ENCODE measurements at places on chromosomes 2 and 18. TPM values are rescaled to one million over a fixed set of nuclear protein-coding genes. Genes with fewer than 3 reads are reported as not detected.

ICA1L gene
- total RNA-seq = 4.7 TPM

- DNase-seq = no peak
- H3K4me3 ChIP-seq = no peak overlapping the region
- H3K4me1 ChIP-seq = peaks cover 22% of the 10 kb centered on the region
- no peaks in the 10 kb centered on the region for H3K36me3 ChIP-seq
- H3K27me3 ChIP-seq = no peaks in the 10 kb centered on the region
These were observed 287.9 kb downstream of the LPIN1 start for GRCh38 chr2:12034382-12034781.

DNA sequence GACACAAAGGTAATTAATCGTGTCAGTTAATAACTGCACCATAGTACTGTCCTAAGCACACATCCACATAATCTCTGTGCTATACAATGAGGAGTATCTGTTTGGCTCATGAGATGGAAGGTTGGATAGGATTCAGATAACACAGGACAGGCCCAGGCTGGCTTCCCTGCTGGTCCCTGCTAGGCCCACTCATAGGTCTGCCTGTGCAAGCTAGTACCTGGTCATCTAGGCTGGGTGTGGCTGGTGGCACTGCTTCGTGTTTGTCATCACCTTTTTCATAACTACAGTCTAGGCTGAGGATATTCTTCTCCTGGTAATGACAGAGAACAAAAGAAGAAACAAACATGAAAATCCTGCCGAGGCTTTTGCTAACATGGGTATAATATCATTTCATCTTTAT, 392.8 kb downstream of the TRIB2 start:
- H3K4me1 ChIP-seq = no peaks in the 10 kb centered on the region
- no peak overlapping the region for H3K4me3 ChIP-seq
- H3K27me3 ChIP-seq = no peaks in the 10 kb centered on the region
- no peaks in the 10 kb centered on the region for H3K36me3 ChIP-seq
- no peak for DNase-seq

- H3K27ac ChIP-seq = no peak overlapping the region
- H3K4me3 ChIP-seq = no peak overlapping the region
- no peaks in the 10 kb centered on the region for H3K4me1 ChIP-seq
- H3K27me3 ChIP-seq = no peaks in the 10 kb centered on the region
These were observed 63.8 kb downstream of the PDE11A start for GRCh38 chr2:178008636-178009289.

DNA sequence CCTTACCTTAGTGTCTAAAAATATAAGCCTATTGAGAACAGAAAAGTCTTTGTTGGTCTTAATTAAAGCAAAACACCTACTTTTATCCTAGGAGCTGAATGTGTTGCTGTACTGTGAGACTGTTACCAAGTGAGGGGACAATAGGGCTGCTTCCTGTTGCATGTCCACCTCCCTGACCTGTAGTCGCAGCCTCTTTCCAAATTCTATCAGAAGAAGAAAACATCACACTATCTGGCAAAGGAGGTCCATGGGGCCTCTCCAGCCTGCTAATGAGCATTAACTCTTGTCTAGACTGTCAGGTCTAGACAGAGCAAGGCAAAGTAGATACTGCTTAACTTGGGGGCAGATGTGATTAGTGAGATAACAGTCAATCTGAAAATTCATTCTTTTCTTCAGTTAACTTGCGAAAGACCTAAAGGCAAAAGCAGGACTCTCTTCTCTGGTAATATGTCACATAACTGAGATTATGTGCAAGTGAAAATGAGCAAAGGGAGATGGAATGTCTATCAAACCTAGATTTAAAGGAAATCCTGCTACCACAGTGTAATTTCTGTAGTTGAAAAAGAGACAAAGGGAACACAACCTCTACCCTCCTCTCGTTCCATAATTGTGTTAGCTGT, 66.9 kb downstream of the CDH20 start:
- DNase-seq = no peak
- no peak overlapping the region for H3K4me3 ChIP-seq
- H3K36me3 ChIP-seq = no peaks in the 10 kb centered on the region
- H3K4me1 ChIP-seq = no peaks in the 10 kb centered on the region

GRCh38 chr18:31045599-31045998, 3.1 kb upstream of the DSC3 start:
- no peaks in the 10 kb centered on the region for H3K4me1 ChIP-seq
- H3K27me3 ChIP-seq = no peaks in the 10 kb centered on the region
- H3K36me3 ChIP-seq = no peaks in the 10 kb centered on the region
- no peak for DNase-seq
- H3K4me3 ChIP-seq = no peak overlapping the region
- H3K27ac ChIP-seq = no peak overlapping the region

DNA sequence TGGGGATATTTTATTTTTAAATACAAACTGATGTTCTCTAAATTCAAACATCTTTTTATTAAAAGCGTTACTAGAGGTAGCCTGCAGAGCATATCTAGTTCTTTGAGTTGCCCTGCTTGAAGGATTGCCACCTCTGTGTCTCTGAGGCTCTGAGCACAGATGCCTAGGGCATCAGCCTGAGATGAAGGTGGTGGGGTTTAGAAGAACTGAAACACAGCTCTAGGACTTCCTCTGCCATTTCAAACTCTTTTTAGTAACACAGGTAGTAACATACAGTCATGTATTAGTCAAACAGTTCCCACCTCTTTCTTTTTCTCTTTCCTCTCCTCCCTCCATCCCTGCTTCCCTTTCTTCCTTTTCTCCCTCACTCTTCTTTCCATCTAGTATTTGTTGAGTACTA, 57.6 kb downstream of the TTC21B start:
- H3K36me3 ChIP-seq = peaks cover 26% of the 10 kb centered on the region
- no peak overlapping the region for H3K4me3 ChIP-seq
- no peaks in the 10 kb centered on the region for H3K27me3 ChIP-seq
- DNase-seq = no peak
- H3K27ac ChIP-seq = no peak overlapping the region

GRCh38 chr18:25189391-25190185, 162.4 kb downstream of the ZNF521 start:
- H3K4me3 ChIP-seq = no peak overlapping the region
- no peak overlapping the region for H3K27ac ChIP-seq
- no peaks in the 10 kb centered on the region for H3K27me3 ChIP-seq
- H3K4me1 ChIP-seq = no peaks in the 10 kb centered on the region
- no peak for DNase-seq

DNA sequence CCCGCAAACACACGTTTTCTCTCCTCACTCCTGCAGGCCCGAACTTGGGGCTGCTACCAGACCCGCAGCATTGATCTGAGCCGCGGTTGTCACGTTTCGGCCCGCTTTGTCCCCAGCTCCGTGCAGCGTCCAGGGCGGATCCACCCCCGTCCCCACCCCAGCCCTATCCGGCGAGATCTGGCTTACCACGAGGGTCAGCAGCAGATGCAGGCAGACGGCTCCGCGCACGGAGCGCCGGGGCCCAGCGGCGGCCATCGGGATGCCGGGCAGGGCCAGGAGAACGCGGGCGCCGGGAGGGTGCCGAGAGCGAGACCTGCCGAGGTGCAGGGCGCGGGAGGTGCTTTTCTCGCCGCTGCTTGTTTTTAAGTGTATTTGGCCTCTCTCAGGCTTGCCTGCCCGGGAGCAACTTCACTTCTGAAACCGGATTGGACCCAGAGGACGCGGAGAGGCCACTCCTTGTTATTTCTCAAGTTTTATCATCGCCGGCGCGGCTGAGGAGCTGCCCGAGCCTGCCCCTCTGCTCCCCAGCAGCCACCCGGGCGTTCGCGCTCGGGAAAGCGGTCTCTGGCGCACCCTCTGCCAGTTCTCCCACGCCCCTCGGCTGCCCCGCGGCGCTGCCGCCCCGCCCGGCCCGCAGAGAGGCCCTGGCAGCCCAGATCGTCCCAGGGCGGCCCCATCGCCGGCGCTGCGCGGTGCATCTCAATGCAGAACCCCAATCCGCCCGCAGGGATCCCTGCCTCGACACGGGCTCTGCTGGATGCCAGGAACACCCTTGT, at the start of gene DSC3:
Gene DSC3, minus strand, starts transcription at position 337 of the 776 bp plus-strand sequence. Its CDS starts 82 bp downstream, at position 255.
- no peak within 1 kb of the TSS for H3K4me3 ChIP-seq
- DNase-seq = no peak
- H3K4me1 ChIP-seq = no peaks in the 10 kb centered on the region

C2orf72 gene
- not detected for total RNA-seq

ANKRD62 gene
- total RNA-seq = not detected

BMP10 gene
- total RNA-seq = not detected

DNA sequence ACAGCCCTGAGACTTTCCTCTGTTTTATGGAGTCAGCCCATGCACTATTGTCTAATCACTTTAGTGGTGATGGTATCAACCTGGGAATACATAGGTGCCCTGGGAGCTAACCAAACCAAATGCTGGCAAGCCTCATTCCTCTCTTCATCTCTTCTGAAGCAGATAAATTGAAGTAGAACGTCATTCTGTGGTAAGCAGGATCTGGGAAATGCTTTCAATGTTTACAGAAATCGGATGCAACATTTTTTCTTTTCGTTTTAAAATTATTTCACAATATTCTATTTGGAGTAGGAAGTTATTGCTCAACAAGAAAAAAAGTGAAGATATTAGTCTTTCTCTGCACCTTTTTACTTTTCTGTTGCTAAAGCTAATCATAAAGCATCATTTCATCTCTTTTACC, 114.2 kb downstream of the RBMS1 start:
- peaks cover 63% of the 10 kb centered on the region for H3K4me1 ChIP-seq
- DNase-seq = no peak
- H3K4me3 ChIP-seq = no peak overlapping the region
- H3K36me3 ChIP-seq = no peaks in the 10 kb centered on the region
- no peak overlapping the region for H3K27ac ChIP-seq
- no peaks in the 10 kb centered on the region for H3K27me3 ChIP-seq

DNA sequence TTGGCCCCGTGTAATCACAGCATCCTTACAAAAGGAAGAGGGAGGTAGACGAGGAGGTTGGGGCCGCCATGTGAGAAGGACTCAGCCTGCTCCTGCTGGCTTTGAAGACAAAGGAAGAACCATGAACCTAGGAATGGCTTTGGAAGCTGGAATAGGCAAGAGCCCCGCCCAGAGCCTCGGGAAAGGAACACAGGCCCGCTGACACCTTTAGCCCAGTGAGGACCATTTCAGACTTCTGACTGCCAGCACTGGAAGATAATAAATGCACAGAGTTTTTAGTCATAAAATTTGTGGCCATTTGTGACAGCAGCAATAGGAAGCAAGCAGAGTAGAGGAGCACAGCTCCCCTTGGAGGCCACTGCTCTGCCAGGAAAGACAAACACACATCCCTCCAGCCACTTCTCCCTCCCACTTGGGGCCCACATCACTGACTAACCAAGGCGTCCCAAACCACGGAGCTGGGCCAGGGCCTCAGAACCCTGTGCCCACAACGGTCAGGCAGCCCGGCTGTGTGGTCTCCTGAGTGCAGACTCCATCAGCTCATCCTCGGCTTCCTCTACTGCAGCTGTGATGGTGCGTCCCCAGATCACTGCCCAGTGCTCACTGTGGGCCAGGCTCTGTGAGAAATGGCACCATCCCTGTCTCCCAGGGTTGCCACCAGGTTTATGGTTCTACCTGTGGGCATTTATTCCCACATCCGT, 39.7 kb downstream of the TFCP2L1 start:
- DNase-seq = no peak
- no peaks in the 10 kb centered on the region for H3K4me1 ChIP-seq
- H3K4me3 ChIP-seq = no peak overlapping the region
- H3K27me3 ChIP-seq = no peaks in the 10 kb centered on the region
- no peaks in the 10 kb centered on the region for H3K36me3 ChIP-seq

GRCh38 chr2:153963256-153963655, 91.5 kb downstream of the GALNT13 start:
- no peak for DNase-seq
- no peaks in the 10 kb centered on the region for H3K36me3 ChIP-seq
- H3K4me3 ChIP-seq = no peak overlapping the region

IFIH1 gene
- total RNA-seq = 16.8 TPM

DNA sequence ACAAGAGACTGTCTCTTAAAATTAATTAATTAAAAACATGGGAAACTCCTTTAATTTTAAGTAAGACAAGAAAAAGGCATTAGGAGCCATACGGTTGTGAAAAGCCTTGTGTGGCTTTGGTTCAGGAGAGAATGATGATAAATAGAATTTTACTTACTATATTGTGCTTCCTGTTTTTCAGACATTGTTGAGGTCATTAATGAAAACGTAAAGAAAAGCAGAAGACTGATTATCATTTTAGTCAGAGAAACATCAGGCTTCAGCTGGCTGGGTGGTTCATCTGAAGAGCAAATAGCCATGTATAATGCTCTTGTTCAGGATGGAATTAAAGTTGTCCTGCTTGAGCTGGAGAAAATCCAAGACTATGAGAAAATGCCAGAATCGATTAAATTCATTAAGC, 10.7 kb upstream of the IL1RL2 start:
- H3K27ac ChIP-seq = no peak overlapping the region
- no peaks in the 10 kb centered on the region for H3K4me1 ChIP-seq
- DNase-seq = no peak
- no peaks in the 10 kb centered on the region for H3K36me3 ChIP-seq

GRCh38 chr2:43872151-43872550, 33.4 kb downstream of the ABCG8 start:
- H3K27me3 ChIP-seq = peaks cover 6% of the 10 kb centered on the region
- H3K36me3 ChIP-seq = no peaks in the 10 kb centered on the region
- no peak for DNase-seq

DNA sequence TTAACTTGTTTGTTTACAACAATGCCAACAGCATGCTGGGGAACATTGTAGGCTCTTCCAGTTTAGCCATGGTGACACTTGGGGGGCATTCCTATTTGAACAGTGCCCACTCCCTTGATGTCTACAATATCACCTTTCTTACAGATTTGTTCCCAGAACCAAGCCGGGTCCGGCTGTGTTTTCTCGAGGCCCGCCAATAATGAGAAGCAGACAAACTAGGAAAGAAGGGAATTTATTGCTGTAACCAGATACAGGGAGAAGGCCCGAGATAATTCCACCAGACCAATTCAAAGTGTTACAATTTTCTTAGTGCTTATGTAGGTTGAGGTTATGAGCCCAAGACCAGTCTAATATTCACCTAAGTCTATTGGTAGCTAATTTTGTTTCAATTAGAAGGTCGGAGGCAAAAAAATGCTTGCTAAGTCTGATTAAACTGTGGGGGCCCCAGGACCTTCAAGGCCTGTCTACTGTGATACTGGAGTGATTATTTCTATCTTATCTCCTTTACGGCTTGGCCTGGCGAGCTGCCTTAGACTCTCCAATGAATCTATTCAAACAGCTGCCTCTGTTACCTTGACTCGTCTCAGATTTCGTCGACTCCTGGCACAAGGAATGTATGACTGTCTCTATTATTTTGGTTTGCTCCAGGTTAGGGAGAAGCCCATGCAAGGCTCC, 59.1 kb upstream of the PSME4 start:
- H3K27me3 ChIP-seq = no peaks in the 10 kb centered on the region
- H3K36me3 ChIP-seq = no peaks in the 10 kb centered on the region
- no peak overlapping the region for H3K27ac ChIP-seq

- no peak overlapping the region for H3K27ac ChIP-seq
- H3K36me3 ChIP-seq = no peaks in the 10 kb centered on the region
- DNase-seq = no peak
These were observed 22.7 kb upstream of the TFPI start for GRCh38 chr2:187576906-187577305.

AGXT gene
- total RNA-seq = not detected

- H3K27ac ChIP-seq = no peak overlapping the region
- no peaks in the 10 kb centered on the region for H3K36me3 ChIP-seq
- no peak overlapping the region for H3K4me3 ChIP-seq
- peaks cover 5% of the 10 kb centered on the region for H3K27me3 ChIP-seq
- no peak for DNase-seq
These were observed 16.3 kb upstream of the PKDCC start for GRCh38 chr2:42031281-42032223.

GRCh38 chr2:86372641-86373502, 35.4 kb upstream of the REEP1 start:
- H3K27me3 ChIP-seq = no peaks in the 10 kb centered on the region
- H3K4me1 ChIP-seq = peaks cover 36% of the 10 kb centered on the region
- H3K27ac ChIP-seq = no peak overlapping the region
- no peak overlapping the region for H3K4me3 ChIP-seq
- DNase-seq = no peak

Measured in CD8-positive, alpha-beta memory T cell (primary cell).